ENCODE measurements at places on chromosomes 1 and 21. TPM values are rescaled to one million over a fixed set of nuclear protein-coding genes. Genes with fewer than 3 reads are reported as not detected.

GRCh38 chr1:83026745-83027144 lies 972.2 kb downstream of the TTLL7 start:
- H3K4me3 ChIP-seq, result no peak overlapping the region
- H3K4me1 ChIP-seq, result no peaks in the 10 kb centered on the region
- H3K36me3 ChIP-seq, result no peaks in the 10 kb centered on the region
- no peaks in the 10 kb centered on the region for H3K27me3 ChIP-seq
- no peak for DNase-seq

- H3K4me3 ChIP-seq, result peak overlapping the region; percentile 86
- peak overlapping the region; percentile 98 for H3K27ac ChIP-seq
- H3K36me3 ChIP-seq, result peaks cover 5% of the 10 kb centered on the region
- peaks cover 20% of the 10 kb centered on the region for H3K4me1 ChIP-seq
These were observed 914 bp downstream of the ZNF326 start for GRCh38 chr1:89995598-89996449.

- H3K27ac ChIP-seq, result no peak overlapping the region
- peaks cover 55% of the 10 kb centered on the region for H3K27me3 ChIP-seq
- no peaks in the 10 kb centered on the region for H3K4me1 ChIP-seq
These were observed 130.5 kb downstream of the TMEM53 start for GRCh38 chr1:44543786-44544185.

DNA sequence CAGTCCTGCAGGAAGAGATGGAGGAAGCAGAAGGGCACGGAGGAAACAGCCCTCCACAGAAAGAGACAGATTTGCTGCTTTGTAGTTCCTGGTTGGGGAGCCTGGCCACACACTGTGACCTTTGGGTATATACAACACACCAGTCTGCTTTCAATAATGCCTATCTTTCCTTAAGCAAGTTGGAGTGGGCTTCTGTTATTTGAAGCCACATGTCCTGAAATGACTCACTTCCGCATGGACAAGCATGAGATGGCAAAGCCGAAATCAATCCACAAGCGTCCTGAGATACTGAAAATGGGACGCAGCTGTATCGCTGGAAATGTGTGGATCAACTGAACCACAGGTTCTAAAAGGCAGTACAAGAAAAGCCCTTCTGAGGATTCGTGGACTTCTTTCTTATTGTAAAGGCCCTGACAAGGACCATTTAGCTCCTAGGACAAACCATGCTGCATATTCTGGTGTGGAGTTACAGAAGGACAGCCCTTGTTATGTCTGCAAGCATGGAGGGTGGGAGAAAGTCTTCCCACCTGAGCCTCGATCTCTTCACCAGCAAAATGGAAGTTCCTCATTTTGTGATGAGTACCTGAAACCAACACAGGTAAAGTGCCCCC lies 22.7 kb upstream of the FHAD1 start:
- no peak overlapping the region for H3K27ac ChIP-seq
- no peaks in the 10 kb centered on the region for H3K27me3 ChIP-seq
- no peak for DNase-seq
- H3K36me3 ChIP-seq, result peaks cover 11% of the 10 kb centered on the region
- H3K4me3 ChIP-seq, result no peak overlapping the region

- peak overlapping the region; percentile 91 for H3K27ac ChIP-seq
- no peaks in the 10 kb centered on the region for H3K27me3 ChIP-seq
- H3K4me3 ChIP-seq, result peak overlapping the region; percentile 74
- H3K4me1 ChIP-seq, result peaks cover 10% of the 10 kb centered on the region
These were observed 504 bp downstream of the PHTF1 start for GRCh38 chr1:113758631-113759332.

- no peak overlapping the region for H3K27ac ChIP-seq
- DNase-seq, result no peak
- no peak overlapping the region for H3K4me3 ChIP-seq
These were observed 20.8 kb upstream of the LRRC3 start for GRCh38 chr21:44434568-44434925.

DNA sequence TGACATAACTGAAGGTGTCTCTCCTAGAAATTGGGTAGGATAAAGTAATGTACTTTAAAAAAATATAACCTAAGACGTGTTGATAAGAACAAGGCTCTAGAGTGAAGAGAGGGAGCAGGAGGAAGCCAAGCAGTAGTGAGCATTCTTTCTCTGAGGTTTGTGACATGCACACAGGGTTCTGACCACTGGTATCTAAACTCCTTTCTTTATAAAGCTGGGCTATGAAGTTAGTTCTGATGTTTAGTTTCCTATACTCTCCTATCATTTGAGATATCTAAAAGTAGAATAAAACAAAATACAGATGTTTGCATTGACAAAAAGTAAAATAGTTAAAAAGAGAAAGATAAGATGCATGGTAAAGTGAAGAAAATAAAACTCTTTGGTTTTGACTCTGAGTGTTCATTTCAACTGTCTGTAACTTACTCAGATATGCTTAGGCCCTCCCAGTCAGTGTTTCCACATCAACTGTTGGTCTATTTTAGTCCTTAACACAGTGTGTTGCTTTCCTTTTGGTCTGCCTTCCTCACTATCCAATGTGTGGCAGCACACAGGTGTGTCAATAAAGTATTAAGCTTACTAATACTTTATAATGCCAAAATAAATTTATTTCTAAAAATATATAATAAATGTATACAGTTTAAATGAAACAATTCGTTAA lies 543.5 kb downstream of the PTPRC start:
- no peak overlapping the region for H3K27ac ChIP-seq
- no peaks in the 10 kb centered on the region for H3K36me3 ChIP-seq
- no peak overlapping the region for H3K4me3 ChIP-seq
- H3K4me1 ChIP-seq, result peaks cover 12% of the 10 kb centered on the region

- no peak for DNase-seq
- H3K27me3 ChIP-seq, result no peaks in the 10 kb centered on the region
- no peak overlapping the region for H3K4me3 ChIP-seq
- H3K4me1 ChIP-seq, result peaks cover 53% of the 10 kb centered on the region
- H3K27ac ChIP-seq, result peak overlapping the region; percentile 77
- no peaks in the 10 kb centered on the region for H3K36me3 ChIP-seq
These were observed 284.8 kb upstream of the FMN2 start for GRCh38 chr1:239806897-239807296.

DNA sequence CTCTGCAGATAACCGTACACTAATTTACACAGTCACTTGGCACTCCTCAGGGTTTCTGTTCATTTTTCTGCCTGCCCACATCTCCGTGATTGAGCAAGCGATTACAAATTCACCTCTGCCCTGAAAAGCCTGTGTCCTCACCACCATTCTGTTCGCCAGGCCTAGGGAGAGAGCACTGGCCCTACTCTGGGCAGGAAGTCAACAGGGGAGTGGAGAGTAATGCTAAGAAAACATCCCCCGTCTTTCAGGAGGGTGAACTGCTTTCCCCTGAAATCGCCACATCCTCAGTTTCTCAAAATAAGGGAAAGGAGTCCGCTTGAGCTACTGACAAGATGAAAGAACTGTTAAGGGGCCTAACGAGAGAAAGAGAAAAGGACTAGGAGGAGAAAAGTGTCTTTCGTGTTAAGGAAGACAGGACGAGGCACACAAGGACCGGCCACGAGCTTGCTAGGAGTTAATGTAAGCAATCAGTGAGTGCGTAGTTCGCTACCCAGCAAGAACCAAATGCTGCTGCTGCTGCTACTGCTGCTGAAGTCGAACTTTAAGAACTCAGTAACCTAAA lies 632 bp downstream of the PEX19 start:
- peaks cover 45% of the 10 kb centered on the region for H3K36me3 ChIP-seq
- peak overlapping the region; percentile 73 for H3K27ac ChIP-seq
- peaks cover 23% of the 10 kb centered on the region for H3K4me1 ChIP-seq
- H3K27me3 ChIP-seq, result no peaks in the 10 kb centered on the region

DNA sequence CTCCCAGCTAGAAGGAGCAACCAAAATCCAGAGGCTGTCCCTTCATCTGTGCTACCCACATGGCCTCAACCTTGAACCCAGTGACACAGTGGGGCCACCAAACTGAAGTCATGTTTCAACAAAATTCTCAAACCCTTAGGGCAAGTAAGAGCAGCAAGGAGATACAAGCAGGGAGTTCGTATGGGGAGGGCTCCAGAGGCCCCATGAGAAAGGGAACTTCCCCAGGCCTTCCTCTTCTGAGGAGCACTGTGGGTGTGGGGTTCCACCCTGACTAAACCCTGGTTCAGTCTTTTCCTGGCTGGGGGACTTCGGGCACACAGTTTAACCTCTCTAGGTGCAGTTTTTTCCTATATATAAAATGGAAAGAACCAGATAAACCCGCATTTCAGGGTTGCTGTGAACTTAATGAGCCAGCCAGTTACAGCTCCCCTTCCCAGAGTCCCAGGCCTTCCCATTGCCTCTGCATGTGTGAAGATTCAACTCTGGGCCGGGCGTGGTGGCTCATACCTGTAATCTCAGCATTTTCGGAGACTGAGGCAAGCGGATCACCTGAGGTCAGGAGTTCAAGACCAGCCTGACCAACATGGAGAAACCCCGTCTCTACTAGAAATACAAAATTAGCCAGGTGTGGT lies 8.0 kb upstream of the THEMIS2 start:
- peak overlapping the region; percentile 43 for H3K27ac ChIP-seq
- DNase-seq, result no peak
- no peaks in the 10 kb centered on the region for H3K27me3 ChIP-seq
- H3K36me3 ChIP-seq, result no peaks in the 10 kb centered on the region
- no peak overlapping the region for H3K4me3 ChIP-seq

GRCh38 chr1:94236013-94236491 lies 1.3 kb downstream of the ARHGAP29 start:
- peak overlapping the region; percentile 87 for H3K27ac ChIP-seq
- peaks cover 32% of the 10 kb centered on the region for H3K4me1 ChIP-seq
- DNase-seq, result no peak
- H3K27me3 ChIP-seq, result no peaks in the 10 kb centered on the region
- H3K4me3 ChIP-seq, result peak overlapping the region; percentile 80
- H3K36me3 ChIP-seq, result no peaks in the 10 kb centered on the region

- H3K4me1 ChIP-seq, result peaks cover 8% of the 10 kb centered on the region
- H3K36me3 ChIP-seq, result no peaks in the 10 kb centered on the region
- H3K27ac ChIP-seq, result no peak overlapping the region
- H3K4me3 ChIP-seq, result no peak overlapping the region
- H3K27me3 ChIP-seq, result no peaks in the 10 kb centered on the region
These were observed 26.6 kb downstream of the TMEM51 start for GRCh38 chr1:15180189-15180588.

- peak overlapping the region; percentile 23 for H3K4me3 ChIP-seq
- peak; percentile 94 for DNase-seq
- peaks cover 61% of the 10 kb centered on the region for H3K4me1 ChIP-seq
- peaks cover 51% of the 10 kb centered on the region for H3K36me3 ChIP-seq
These were observed 28.5 kb downstream of the ECE1 start for GRCh38 chr1:21261551-21262292.

DNA sequence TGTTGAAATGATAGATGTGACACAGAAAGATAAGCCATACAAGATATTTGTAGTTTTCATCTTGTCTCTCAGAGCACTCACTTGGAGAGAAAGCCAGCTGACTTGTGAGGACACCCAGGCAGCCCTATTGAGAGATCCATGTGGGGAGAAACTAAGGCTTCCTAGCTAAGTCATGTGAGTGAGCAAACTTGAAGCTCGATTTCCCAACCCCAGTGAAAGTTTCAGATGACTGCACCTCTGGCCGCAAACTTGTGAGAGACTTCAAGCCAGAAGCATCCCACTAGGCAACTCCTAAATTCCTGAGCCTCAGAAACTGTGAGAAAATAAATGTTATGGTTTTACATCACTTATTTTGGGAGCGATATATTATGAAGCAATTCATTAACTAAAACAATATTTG lies 832.3 kb downstream of the LTN1 start:
- no peaks in the 10 kb centered on the region for H3K36me3 ChIP-seq
- no peaks in the 10 kb centered on the region for H3K4me1 ChIP-seq
- H3K27me3 ChIP-seq, result no peaks in the 10 kb centered on the region

DNA sequence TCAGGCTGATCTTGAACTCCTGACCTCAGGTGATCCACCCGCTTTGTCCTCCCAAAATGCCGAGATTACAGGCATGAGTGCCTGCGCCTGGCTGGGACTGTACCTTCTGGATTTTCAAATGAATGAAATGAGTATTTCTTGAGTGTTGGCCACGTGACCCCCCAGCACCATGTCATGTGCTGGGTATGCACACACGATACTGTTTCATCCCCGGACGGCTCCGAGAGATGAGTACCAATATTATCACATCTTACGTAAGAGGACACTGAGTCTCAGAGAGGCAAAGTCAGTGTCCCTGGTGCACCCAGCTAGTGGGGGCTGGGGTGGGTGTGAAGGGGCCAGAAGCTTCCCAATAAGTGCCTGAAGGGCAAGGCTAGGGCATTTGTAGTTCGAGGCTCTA lies 780 bp upstream of the CROCC start:
- H3K36me3 ChIP-seq, result peaks cover 7% of the 10 kb centered on the region
- no peak overlapping the region for H3K4me3 ChIP-seq
- no peaks in the 10 kb centered on the region for H3K27me3 ChIP-seq
- no peak for DNase-seq

- peak; percentile 92 for DNase-seq
- peaks cover 27% of the 10 kb centered on the region for H3K4me1 ChIP-seq
- H3K27ac ChIP-seq, result no peak overlapping the region
- peaks cover 5% of the 10 kb centered on the region for H3K27me3 ChIP-seq
- no peaks in the 10 kb centered on the region for H3K36me3 ChIP-seq
These were observed 57.8 kb downstream of the WNT9A start for GRCh38 chr1:227889863-227890405.

GRCh38 chr1:23868557-23869016 lies 497 bp upstream of the FUCA1 start:
- no peak for DNase-seq
- H3K4me3 ChIP-seq, result peak overlapping the region; percentile 80
- peaks cover 9% of the 10 kb centered on the region for H3K36me3 ChIP-seq
- H3K27ac ChIP-seq, result peak overlapping the region; percentile 82
- H3K4me1 ChIP-seq, result peaks cover 34% of the 10 kb centered on the region

The PPIAL4G gene
- not detected for total RNA-seq

The PODN gene
- 116 TPM for total RNA-seq

The CATSPER4 gene
- total RNA-seq, result not detected

Data from esophagus muscularis mucosa (tissue), 4 donors.